Activated CD4-positive, CD25-positive, alpha-beta regulatory T cell treated with anti-CD3 and anti-CD28 coated beads, Interleukin-2, amount 50 U/mL, for 24 hours (primary cell): ENCODE measurements at places on chromosomes 12 and 14.

DNA sequence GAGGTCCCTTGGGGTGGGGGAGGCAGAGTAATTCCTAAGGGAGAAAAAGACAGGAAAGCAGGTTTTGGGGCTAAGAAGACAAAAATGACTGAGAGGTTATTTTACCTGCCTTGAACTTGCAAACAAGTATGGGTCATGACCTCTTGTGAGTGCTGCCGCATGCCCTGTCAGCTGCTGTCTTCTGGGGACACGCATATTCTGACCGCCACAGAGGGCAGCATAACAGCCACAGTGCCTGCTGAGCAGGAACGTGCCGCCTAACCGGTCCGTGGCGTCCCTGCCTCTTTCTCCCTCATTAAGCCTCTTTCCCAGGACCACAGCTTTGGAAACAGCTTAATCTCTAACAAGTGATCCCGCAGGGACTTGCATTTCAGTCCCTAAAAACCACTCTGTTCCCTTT, 51.3 kb upstream of the KCNA1 start:
- no peak for ATAC-seq

GRCh38 chr12:113462117-113462774, 9.4 kb downstream of the LHX5 start:
- peak; percentile 73 for ATAC-seq

DNA sequence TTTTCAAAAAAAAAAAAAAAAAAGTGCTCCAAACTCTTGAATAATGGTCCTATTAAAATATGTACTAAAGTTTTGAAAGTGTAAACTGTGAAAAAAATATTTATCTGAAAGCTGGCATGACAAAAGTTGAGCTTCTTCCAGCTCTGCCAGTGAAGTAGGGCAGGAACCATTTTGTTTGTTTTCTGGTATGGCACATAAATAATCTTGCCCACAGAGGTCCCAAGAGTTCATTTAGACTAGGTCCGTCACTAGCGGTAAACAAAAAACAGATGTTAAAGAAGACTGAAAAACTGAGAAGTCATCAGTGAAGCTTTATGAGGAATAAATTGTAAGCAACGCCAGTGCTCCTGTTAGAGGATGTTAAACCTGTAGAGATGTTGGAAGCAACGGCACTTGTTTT, 7.0 kb downstream of the ERP27 start:
- ATAC-seq = no peak

DNA sequence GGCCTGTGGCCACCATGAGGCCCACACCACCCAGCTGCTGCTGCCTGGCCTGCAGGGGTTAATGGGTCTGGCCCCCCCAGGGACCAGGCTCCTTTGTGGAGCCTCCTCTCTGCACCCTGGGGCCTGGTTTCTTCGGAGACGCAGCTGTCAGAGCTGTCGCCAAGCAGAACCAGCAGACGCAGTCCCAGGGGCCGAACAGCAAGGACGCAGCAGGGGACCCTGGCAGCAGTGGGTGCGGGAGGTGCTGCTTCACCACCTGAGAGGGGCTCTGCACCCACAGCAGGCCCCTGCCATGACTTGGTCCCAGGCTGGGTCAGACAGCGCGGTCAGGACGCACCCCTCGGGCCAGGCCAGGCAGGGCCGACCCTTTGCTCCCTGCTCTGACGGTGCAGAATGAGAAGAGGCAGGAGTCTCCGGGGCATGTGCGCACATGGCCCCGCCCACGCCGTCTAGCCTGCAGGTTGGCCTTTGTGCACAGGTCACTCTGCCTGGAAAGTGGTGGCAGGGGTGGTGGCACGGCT, 30.5 kb downstream of the JAG2 start:
- ATAC-seq = no peak

DNA sequence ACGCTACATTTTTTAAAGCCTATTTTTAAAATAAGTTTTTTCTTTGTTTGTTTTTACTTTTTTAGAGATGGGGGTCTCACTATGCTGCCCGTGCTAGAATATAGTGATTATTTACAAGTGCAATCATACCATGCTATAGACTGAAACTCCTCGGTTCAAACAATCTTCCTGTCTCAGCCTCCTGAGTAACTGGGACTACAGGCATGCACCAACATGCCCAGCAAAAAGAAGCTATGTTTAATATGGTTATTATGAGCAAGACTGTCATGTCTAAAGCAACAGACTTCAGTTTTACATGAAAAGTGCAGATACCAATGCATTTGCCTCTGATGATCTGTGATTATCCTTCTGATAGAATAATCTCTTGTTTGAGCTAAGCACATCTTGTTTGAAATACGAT, 45.6 kb upstream of the SGPP1 start:
- no peak for ATAC-seq
